ENCODE measurements at places on chromosomes 11 and 22.
A peak's percentile ranks its signal among the peaks of the same experiment; 100 is the strongest.

GRCh38 chr22:43092085-43092484 is 2.9 kb upstream of the TTLL1 start:
- no peak for DNase-seq

DNA sequence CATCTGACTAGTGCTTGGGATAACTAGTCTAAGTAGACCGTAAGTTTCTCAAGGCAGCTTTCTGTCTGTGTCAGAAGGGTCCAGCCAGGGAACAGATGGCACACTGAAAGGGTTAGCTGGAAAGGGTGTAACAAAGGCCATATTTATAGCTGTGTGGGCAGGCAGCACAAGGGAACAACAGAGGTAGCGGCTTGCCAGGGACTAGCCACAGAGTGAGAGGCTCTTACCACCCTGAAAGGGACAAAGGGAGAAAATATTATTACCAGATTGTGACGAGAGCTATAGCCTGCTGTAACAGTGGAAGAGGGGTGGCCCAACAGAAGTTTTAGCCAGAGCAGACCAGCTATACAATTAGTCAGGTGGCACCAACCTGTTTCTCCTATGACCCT is 129.4 kb downstream of the CCDC34 start:
- no peak for DNase-seq

DNA sequence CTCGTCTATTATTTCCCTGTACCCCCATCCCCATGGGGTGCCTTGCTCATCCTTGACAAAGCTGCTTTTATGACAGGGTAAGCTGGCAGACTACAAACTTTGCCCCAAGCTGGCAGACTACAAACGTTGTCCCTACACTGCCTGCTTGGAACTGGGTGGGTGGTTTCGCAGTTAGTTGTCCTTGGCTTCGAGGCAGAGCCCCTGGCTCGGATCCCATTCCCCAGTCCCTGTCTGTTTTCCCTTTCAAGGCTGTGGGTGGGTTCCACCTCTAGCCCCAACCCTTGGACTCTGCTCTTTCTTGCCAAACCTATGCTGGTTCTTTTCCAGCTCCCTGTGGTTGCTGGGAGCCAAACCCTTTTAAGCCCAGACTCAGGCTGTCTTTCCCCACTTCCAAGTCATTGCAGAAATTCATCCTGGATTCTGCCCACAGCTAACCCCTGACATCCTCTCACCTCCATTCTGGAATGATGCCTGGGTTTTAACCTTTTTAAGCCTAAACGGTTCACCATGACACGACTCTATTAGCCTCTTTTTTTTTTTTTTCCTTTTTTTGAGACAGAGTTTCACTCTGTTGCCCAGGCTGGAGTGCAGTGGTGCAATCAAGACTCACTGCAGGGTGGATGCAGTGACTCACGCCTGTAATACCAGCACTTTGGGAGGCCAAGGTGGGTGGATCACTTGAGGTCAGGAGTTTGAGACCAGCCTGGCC is 9.2 kb upstream of the RBM14 start:
- DNase-seq = no peak

DNA sequence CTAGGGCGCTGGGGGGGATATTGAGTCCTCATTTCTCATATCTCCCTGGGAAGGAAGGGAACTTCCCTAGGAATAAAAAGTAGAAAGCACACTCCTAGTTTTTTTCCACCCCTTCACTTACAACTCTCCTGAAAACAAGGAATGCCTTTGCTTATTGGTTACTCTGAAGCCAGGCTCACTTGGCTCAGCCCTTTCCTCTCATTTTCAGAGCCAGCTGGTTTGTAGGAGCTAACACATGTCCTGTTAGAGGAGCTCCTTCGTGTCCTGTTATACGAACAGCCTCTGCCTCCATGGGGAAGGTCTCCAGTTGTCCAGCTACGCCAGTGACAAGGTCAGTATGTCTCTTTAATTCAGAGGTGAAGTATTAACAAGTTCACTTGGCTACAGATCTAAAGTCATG is 17.6 kb downstream of the ALKBH8 start:
- DNase-seq = no peak

DNA sequence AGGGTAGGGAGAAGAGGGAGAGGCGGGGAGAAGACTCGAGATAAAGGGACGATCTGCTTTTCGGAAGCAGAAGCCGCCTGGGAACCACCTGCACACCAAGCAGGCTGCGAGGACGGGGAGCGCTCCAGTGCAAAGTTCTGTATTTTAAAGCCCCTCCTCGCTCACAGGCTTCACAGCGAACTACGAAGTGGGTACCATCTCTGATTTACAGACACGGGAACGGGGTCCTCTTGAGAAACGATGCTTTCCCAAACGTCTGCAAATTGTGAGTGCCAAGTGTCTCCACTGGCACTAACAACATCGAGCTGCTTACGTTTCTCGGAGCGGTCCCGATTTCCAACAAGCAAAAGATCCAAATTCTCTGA is 700 bp upstream of the STX3 start:
- DNase-seq = no peak

- DNase-seq = no peak
Observed at GRCh38 chr11:59728913-59729312, 15.3 kb upstream of the OR10V1 start.

GRCh38 chr11:112852143-112852866 is 108.9 kb upstream of the NCAM1 start:
- no peak for DNase-seq

DNA sequence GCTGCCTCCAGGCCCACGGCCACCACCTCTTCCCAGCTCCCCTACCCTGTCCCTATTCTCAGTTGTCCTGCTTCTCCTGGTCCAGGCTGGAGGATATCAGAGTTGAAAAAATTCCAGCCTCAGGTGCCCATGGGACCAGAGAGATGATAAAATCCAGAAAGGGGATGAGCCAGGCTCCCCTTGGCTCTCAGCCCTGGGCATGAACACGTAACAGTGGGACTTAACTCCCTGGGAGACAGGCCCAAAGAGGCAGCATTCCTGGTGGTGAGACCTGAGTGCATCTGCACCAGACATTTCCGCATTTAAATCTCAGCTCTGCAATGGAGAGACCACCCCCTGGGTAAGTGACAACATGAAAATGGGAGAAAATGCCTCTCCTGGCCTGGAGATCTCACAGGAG is 10.4 kb upstream of the SLC39A13 start:
- no peak for DNase-seq

DNA sequence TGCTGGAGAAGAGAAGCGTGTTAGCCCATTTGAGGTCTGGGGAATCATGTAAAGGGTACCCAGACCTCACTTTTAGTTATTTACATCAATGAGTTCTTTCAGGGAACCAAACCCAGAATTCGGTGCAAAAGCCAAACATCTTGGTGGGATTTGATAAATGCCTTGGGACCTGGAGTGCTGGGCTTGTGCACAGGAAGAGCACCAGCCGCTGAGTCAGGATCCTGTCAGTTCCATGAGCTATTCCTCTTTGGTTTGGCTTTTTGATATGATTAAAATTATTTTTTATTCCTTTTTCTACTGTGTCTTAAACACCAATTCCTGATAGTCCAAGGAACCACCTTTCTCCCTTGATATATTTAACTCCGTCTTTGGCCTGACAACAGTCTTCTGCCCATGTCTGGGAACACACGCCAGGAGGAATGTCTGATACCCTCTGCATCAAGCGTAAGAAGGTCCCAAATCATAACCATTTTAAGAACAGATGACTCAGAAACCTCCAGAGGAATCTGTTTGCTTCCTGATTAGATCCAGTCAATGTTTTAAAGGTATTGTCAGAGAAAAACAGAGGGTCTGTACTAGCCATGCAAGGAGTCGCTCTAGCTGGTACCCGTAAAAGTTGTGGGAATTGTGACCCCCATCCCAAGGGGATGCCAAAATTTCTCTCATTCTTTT is 65.2 kb downstream of the ALX4 start:
- DNase-seq = no peak

DNA sequence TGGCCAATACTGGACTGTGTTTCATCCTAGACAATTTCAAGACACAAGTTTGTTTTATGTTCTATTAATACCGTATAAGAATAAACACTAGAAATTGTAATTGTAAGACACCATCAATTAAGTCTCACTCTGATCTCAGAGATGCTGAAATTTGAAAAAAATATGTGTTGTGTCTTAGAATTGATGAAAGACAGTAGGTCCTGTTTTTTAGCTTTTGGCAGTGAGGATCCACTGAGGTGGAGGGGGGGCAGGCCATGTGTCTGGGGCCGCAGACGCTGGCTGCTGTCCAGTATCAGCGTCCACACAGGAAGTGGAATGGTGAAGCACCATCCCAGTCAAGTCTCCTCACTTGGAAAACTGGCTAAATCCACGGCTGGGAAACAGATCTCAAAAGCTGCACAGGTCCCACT is 22.5 kb upstream of the ALG8 start:
- DNase-seq = no peak

GRCh38 chr11:75773595-75774353 is 5.2 kb downstream of the DGAT2 start:
- no peak for DNase-seq

DNA sequence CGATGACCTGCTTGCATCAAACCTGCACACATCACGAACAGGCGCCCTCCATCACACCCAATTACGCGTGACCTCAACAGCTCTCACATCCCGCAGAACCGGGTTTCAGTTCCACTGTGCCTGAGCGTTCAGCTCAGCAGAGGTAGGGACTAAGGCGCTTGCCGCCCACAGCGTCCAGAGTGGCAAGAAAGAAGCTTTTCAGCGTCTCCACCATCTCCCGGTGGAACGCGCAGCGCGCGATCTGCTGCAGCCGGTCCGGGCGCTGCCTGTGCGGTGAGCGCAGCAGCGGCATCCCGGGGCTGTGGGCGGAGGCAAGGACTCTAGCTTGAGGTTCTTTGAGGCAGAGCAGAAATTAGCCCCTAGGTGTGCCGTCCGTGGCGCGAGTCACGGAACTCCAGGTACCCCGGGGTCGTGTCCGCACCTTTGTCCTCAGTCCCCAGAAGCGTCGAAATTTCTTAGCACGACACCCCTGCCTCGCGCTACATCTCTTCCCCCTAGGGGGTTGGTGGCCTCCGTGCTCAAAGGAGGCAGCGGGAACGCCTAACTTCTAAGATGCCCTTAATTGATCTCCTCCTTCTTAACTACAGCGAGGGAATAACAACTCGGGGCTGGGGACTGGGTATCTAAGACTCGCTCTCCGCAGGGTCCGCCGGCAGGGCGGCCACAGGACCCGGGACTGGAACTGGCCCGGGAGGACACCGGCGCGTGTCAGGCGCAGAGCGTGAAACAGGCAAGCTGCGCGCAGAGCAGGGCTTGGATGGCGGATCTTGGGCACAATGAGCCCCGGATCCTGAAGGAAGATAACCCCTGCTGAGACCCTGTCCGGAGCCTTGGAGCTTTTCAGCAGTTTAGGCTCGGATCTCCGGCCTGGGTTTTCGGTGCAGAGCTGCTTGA is 1.7 kb upstream of the CALCA start:
- peak; percentile 11 for DNase-seq

DNA sequence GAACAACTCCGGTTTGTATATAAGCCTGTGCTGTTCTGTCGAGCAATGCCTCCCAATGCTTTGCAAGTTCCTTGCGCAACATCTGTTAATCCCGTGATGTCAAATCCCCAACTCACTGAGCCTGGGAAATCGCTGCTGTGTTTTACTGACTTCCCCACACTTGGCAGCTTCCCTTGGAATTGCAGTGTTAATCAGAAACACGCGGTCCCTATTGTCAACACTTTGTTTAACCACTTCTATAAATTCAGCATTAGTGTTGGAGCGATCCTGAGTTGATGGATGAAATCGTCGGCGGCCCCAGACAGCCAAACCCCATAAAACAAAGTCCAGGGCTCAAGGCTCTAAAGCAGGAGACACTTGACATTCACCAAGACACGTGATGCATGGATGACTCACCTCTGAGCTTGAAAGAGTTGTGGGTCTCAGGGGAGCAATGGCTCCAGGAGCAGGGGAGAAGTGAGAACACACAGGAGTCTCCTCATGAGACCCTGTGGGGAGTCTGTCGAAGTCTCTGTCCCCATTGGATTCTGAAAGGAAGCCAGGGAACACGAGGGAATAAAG is 555.3 kb downstream of the MIAT start:
- DNase-seq = no peak

- DNase-seq = no peak
Observed at GRCh38 chr11:44306918-44307244, 3.1 kb downstream of the ALX4 start.

GRCh38 chr11:12693479-12694182 is 19.4 kb downstream of the TEAD1 start:
- no peak for DNase-seq

- DNase-seq = no peak
Observed at GRCh38 chr22:45164270-45165088, 754 bp downstream of the NUP50 start.

- DNase-seq = no peak
Observed at GRCh38 chr11:70584498-70585235, 186.3 kb downstream of the CTTN start.

- no peak for DNase-seq
Observed at GRCh38 chr11:57237204-57237681, at the start of gene APLNR. Gene APLNR (minus strand): TSS chr11:57237250. CDS start chr11:57237004, 246 bp downstream.

DNA sequence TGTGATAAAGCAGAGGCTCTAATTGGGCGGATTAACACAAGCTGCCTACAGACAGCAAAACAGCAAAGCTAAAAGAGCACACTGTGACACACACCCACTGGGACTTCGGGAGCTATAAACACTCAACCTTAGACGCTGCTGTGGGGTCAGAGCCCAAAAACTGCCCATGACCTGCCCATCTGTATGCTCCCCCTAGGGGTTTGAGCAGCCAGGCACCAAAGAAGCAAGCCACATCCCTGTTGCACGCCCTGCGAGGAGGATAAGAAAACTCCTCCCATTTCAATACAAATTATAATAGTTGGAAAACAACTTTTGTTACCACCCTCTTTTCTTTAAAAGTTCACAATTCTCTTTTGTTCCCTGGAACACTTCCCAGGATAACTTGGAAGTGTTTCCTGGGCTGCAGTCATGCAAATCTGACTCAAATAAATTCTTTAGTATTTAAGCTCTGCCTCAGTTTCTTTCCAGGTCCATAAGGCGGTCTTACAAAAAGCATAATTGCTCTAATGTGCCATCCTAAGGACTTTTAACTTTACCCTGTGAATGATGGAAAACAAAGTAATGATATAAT is 86.4 kb downstream of the DLG2 start:
- DNase-seq = no peak

DNA sequence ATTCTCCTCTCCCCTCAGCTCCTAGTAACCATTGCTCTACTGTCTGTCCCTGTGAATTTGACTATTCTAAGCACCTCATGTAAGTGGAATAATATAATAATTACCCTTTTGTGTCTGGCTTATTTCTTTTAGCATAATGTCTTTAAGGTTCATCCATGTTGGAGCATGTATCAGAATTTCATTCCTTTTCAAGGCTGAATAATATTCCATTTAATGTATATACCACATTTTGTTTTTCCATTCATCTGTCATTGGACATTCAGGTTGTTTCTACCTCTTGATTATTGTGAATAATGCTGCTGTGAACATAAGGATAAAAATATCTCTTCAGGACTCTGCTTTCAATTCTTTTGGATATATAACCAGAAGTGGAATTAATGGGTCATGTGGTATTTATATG is 28.1 kb downstream of the OR2AT4 start:
- DNase-seq = no peak
